ENCODE measurements at places on chromosomes 12 and 14. TPM values are rescaled to one million over a fixed set of nuclear protein-coding genes. Genes with fewer than 3 reads are reported as not detected.

- H3K27me3 ChIP-seq = peaks cover 58% of the 10 kb centered on the region
- peak overlapping the region; percentile 8 for H3K4me3 ChIP-seq
- DNase-seq = no peak
- no peaks in the 10 kb centered on the region for H3K4me1 ChIP-seq
- H3K36me3 ChIP-seq = no peaks in the 10 kb centered on the region
- no peak overlapping the region for H3K27ac ChIP-seq
Observed at GRCh38 chr14:32940066-32940651, 1.5 kb downstream of the NPAS3 start.

GRCh38 chr12:91833780-91834359 is 311.8 kb downstream of the BTG1 start:
- H3K27ac ChIP-seq = no peak overlapping the region
- no peak for DNase-seq
- H3K27me3 ChIP-seq = no peaks in the 10 kb centered on the region
- no peaks in the 10 kb centered on the region for H3K36me3 ChIP-seq
- no peaks in the 10 kb centered on the region for H3K4me1 ChIP-seq

DNA sequence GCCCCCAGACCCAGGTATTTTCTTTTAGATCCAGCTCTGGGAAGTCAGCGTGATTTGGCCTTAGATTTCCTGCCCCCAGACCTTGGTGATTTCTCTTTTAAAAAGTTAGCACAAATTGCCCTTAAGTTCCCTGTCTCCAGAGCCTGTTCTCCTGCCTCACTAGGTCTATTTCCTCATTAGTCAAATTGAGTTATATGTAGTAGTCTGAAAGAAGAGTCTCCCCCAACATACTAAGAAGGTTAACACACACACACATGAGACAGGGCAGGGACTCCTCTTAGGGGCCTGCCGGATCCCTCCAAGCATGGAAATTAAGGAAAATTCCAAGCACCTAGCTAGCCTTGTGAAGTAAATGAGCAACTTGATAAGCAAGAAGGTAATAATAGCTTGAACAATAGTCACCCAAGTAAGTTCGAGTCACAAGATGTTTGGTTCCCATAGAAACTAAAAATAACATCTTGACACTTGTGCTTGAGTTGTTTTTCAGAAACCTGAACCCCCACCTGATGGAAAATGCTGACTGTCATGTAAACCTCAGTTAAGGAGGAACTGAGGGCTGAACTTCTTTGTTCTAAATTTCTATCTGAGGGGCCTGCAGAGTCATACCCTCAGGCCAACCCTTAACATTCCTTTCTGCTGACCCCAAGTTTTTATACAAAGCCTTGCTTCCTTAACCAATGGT is 51.6 kb downstream of the CAND1 start:
- peak; percentile 1 for DNase-seq
- H3K27ac ChIP-seq = no peak overlapping the region
- H3K4me3 ChIP-seq = no peak overlapping the region
- peaks cover 15% of the 10 kb centered on the region for H3K36me3 ChIP-seq
- no peaks in the 10 kb centered on the region for H3K27me3 ChIP-seq
- H3K4me1 ChIP-seq = no peaks in the 10 kb centered on the region

DNA sequence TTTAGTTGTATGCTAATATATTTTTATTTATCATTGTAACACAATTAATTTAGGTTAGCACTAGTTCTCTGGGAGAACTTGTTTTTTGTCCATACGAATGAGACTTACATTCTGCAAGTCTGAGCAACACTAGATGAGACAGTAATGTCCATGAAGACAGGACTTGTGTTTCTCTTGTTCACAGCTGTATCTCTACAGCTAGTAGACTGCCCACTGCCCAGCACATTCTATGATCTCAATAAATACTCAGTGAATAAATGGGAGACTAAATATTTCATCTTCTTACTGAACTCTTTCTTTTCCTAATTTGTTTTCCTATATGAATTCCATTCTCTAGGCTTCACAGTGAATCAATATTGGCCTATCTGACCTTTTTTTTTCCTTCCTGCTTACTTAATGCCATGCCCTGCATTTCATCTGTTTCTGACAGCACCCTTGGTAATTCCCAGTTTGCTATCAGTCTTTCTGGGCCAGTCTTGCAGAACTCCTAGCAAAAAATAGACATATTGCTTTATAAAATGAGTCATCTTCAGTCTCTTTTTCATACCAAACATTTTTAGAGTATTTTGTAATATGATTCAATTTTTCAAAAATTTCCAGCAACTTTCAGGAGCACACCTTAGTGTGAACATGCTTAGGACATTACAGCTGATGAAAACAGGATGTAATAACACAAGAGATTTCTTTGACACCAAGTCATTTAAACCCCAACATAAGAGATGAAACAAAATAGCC is 185.5 kb upstream of the ATP2B1 start:
- no peaks in the 10 kb centered on the region for H3K27me3 ChIP-seq
- no peak for DNase-seq
- peaks cover 4% of the 10 kb centered on the region for H3K4me1 ChIP-seq
- no peak overlapping the region for H3K4me3 ChIP-seq

- H3K27me3 ChIP-seq = peaks cover 90% of the 10 kb centered on the region
- peaks cover 14% of the 10 kb centered on the region for H3K4me1 ChIP-seq
- H3K4me3 ChIP-seq = no peak overlapping the region
- H3K36me3 ChIP-seq = no peaks in the 10 kb centered on the region
- no peak for DNase-seq
- H3K27ac ChIP-seq = no peak overlapping the region
Observed at GRCh38 chr12:1528791-1529190, 65.6 kb downstream of the FBXL14 start.

GRCh38 chr12:4322726-4323125 is 1.7 kb downstream of the TIGAR start:
- H3K4me3 ChIP-seq = no peak overlapping the region
- no peak overlapping the region for H3K27ac ChIP-seq
- H3K27me3 ChIP-seq = no peaks in the 10 kb centered on the region
- no peaks in the 10 kb centered on the region for H3K36me3 ChIP-seq
- DNase-seq = no peak
- H3K4me1 ChIP-seq = no peaks in the 10 kb centered on the region

DNA sequence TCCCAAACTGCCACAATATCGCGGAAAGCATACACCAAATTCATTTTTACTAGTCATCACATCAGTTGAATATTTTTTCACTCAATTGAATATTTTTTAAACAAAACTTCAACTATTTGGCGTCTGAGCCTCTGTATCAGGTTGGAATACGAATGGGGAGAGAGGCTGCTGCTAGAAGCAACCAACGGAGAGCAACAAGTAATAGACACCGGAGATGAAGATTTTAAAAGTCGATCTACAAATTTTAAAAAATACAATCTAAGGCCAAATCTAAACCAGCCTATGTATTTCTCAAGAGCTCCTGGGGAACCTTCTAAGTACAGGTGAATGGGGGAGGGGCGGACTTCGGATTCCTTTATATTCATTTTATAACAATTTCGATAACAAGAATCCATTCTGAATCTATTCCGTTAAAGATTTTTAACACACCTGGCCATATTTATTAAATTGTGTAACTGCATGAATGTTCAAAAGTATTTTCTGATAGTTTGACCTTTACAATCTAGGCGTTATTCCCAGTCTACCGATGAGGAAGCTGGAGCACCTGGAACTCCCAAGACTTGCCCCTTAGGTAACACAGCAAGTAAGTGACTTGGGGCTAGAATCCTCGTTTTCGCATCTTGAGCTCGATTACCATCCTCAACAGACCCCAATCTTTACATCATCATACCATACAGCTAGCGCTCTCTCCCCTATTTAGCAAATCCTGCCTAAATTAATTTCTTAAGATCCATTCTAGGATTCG is 1.2 kb downstream of the GNPNAT1 start:
- H3K4me3 ChIP-seq = peak overlapping the region; percentile 80
- H3K36me3 ChIP-seq = no peaks in the 10 kb centered on the region
- peaks cover 13% of the 10 kb centered on the region for H3K4me1 ChIP-seq
- H3K27ac ChIP-seq = no peak overlapping the region

DNA sequence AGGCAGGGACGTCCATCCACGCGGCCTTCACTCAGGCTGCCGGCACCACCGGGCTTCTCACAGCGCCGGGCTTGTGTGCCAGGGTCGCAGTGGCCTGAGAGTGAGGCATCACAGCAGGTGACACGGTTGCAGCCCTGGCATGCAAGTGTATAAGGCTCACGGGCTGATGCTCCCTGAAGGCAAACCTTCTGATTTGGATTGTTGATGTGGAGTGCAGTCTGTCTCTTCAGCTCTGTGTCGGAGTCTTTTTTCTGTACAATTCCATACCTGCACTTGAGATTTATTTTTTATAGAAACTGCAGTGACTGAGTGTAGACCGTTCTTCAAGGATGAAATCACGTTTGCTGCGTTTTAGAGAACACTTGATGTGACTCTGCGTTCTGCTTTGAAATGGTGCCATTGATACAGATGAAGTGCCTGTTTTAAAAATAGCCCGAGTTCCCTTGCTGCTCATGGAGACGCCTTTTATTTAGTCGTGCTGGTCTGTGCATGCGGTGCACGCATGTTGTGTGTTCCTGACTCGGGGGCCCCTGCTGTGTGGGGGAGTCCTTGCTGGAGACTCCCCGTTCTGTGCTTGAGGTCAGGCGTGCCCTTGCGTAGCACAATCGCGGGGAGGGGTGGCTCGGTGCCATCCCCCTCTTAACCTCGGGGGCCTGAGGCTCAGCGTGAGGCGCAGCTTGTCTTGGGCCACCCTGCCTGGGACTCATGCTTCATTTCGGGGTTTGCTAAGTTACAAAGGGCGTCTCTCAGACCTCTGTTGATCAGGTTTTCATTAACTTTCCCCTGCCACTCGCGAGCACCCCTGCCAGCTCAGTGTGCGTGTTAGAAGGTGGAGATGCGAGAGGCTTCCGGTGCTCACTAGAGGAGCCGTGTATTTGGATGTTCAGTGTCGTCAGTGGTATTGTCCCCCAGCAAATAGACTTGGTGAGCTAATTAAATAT is 21.6 kb upstream of the AMN start:
- peaks cover 36% of the 10 kb centered on the region for H3K4me1 ChIP-seq
- H3K4me3 ChIP-seq = no peak overlapping the region
- no peaks in the 10 kb centered on the region for H3K27me3 ChIP-seq
- H3K27ac ChIP-seq = peak overlapping the region; percentile 60
- H3K36me3 ChIP-seq = peaks cover 5% of the 10 kb centered on the region

DNA sequence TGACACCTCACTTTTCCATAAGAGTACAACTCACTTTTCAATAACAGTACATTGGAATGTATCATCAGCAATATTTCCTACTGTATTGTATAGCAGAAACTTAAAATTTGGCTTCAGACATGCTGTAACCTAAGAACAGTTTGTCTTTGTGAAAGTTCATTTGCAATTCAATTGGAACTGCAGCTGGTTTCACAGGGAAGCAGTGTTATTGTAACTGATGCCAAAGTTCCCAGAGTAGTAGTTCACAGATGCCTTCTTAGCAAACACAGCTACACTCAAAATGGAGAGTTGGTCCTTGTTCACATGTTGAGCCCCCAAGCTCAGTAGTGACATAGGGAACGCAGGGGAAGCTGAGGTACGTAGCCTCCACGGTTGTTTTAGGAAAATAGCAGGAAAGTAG is 23.3 kb downstream of the PPP1R36 start:
- no peaks in the 10 kb centered on the region for H3K36me3 ChIP-seq
- no peaks in the 10 kb centered on the region for H3K4me1 ChIP-seq
- no peak overlapping the region for H3K4me3 ChIP-seq
- H3K27ac ChIP-seq = peak overlapping the region; percentile 25
- H3K27me3 ChIP-seq = no peaks in the 10 kb centered on the region

- H3K4me3 ChIP-seq = no peak overlapping the region
- DNase-seq = no peak
- H3K36me3 ChIP-seq = no peaks in the 10 kb centered on the region
Observed at GRCh38 chr12:114834621-114835020, 150.6 kb upstream of the TBX3 start.

GRCh38 chr12:4975574-4975973 is 65.9 kb downstream of the KCNA1 start:
- no peaks in the 10 kb centered on the region for H3K36me3 ChIP-seq
- DNase-seq = no peak
- no peak overlapping the region for H3K27ac ChIP-seq
- H3K4me1 ChIP-seq = no peaks in the 10 kb centered on the region

- DNase-seq = no peak
- H3K27me3 ChIP-seq = no peaks in the 10 kb centered on the region
- H3K36me3 ChIP-seq = no peaks in the 10 kb centered on the region
- H3K4me1 ChIP-seq = no peaks in the 10 kb centered on the region
- no peak overlapping the region for H3K4me3 ChIP-seq
Observed at GRCh38 chr14:46230540-46230939, 421.0 kb downstream of the RPL10L start.

DNA sequence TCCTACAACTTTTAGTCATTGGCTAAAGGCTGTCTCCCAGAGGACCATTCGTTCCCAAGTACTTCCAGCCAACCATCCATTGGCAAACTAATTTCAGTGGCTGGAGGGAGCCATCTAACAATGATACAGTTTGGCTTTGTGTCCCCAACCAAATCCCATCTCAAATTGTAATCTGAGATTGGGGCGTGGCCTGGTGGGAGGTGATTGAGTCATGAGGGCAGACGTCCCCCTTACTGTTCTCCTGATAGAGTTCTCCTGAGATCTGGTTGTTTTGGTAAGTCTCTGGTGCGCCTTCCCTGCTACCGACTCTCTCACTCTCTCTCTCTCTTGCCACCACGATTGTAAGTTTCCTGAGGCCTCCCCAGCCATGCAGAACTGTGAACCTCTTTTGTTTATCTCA is 99.7 kb upstream of the FUT8 start:
- DNase-seq = no peak
- H3K27ac ChIP-seq = no peak overlapping the region
- no peak overlapping the region for H3K4me3 ChIP-seq
- H3K36me3 ChIP-seq = no peaks in the 10 kb centered on the region
- no peaks in the 10 kb centered on the region for H3K27me3 ChIP-seq

DNA sequence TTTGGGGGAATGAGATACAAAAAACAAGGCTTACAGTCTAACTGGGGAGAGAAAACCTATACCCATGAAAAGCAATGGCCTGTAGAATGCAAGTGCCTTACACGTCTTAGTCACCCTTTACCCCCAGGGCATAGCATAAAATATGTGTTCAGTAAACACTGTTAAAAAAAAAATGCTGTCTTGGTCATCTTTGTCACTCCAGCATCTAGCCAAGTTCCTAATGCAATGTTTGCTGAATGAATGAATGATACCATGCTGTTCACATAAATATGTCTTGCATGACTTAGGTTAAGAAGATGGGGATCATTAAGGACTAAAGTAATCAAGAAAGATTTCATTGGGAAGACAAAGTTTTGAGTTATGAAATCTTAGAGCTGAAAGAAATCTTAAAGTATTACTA is 38.5 kb downstream of the PPP2R5E start:
- H3K4me1 ChIP-seq = peaks cover 4% of the 10 kb centered on the region
- H3K36me3 ChIP-seq = peaks cover 2% of the 10 kb centered on the region
- H3K27ac ChIP-seq = no peak overlapping the region
- no peak overlapping the region for H3K4me3 ChIP-seq
- DNase-seq = no peak

GRCh38 chr12:3003357-3003992 is 44.3 kb downstream of the TEAD4 start:
- no peaks in the 10 kb centered on the region for H3K36me3 ChIP-seq
- peaks cover 4% of the 10 kb centered on the region for H3K4me1 ChIP-seq
- no peak overlapping the region for H3K4me3 ChIP-seq
- no peaks in the 10 kb centered on the region for H3K27me3 ChIP-seq

NAB2 gene
- 33.7 TPM for total RNA-seq

CAMKK2 gene
- total RNA-seq = 11.2 TPM

MYH6 gene
- 0.05 TPM for total RNA-seq

KRT80 gene
- 0.14 TPM for total RNA-seq

CCDC175 gene
- total RNA-seq = not detected

KLRC2 gene
- total RNA-seq = 10.8 TPM
